Ovary (tissue), 10 donors: ENCODE measurements at places on chromosomes 4 and X. TPM values are rescaled to one million over a fixed set of nuclear protein-coding genes. Genes with fewer than 3 reads are reported as not detected.

DNA sequence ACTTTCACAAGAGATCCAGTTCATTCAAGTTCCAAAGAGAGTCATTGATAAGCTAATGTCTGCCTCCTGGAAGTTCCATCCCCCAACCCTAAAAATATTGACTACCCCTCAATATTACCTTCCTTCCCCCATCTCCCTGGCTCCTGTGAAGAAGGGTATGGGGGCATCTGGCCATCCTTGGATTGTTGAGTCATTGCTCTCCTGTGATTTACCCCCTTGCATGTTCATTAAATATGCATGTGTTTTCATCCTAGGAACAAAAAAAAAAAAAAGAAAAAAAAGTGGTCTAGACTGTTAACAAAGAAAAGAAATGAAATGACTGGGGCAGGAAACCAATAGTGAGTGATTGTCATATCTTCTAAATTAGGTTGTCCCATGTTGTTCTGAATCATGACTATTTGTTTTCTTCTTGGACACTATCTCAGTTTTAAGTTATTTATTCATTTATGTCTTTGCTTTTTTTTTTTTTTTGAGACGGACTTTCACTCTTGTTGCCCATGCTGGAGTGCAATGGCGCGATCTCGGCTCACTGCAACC is 51.9 kb upstream of the HUWE1 start:
- DNase-seq, result no peak

GRCh38 chrX:25536307-25536970 is 520.7 kb upstream of the ARX start:
- no peak for DNase-seq

Gene PDGFC
- total RNA-seq, result 36.2 TPM

- DNase-seq, result no peak
Measured at GRCh38 chr4:127623797-127624083, 9.0 kb upstream of the INTU start.

DNA sequence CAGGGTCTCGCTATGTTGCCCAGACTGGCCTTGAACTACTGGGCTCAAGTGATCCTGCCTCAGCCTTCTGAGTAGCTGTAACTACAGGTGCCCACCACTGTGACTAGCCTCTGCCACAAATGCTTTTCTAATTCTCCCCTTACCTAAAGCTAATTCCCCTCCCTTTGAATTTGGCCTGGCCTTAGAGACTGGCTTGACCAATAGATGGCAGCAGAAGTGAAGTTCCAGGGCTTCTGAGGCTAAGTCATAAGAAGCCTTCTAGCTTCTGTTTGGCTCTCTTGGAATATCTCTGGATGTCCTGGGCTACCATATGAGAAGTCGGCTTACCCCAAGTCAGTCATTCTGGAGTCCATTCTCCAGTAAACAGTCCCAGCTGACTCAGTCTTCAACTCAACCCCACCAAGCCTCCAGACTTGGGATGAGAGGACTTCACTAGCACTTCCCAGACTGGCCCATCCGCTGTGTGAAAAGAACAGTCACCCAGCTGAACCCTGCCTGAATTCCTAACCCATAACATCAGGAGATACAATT is 61.0 kb downstream of the HPRT1 start:
- DNase-seq, result no peak

GRCh38 chr4:135598151-135598550 is 1396.6 kb upstream of the PABPC4L start:
- no peak for DNase-seq

- DNase-seq, result no peak
Measured at GRCh38 chr4:124629681-124630080, 82.9 kb downstream of the ANKRD50 start.

DNA sequence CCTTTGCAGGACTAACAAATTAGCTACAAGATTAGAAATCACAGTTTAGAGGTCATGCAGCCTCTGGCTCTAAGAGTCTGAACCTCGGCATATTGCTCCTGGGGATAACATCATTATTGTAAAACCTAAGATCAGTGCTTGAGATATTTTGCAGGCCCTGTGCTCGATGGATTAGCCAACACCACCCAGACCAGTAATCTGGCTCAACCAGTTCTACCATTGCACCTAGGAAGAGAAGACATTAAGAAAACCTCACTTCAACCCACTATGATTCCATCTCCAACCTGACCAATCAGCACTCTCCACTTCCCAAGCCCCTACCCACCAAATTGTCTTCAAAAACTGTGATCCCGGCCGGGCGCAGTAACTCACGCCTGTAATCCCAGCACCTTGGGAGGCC is 43.6 kb downstream of the WFS1 start:
- no peak for DNase-seq

Gene UGT2B15
- not detected for total RNA-seq

- no peak for DNase-seq
Measured at GRCh38 chr4:8312976-8313375, 43.4 kb downstream of the HTRA3 start.

DNA sequence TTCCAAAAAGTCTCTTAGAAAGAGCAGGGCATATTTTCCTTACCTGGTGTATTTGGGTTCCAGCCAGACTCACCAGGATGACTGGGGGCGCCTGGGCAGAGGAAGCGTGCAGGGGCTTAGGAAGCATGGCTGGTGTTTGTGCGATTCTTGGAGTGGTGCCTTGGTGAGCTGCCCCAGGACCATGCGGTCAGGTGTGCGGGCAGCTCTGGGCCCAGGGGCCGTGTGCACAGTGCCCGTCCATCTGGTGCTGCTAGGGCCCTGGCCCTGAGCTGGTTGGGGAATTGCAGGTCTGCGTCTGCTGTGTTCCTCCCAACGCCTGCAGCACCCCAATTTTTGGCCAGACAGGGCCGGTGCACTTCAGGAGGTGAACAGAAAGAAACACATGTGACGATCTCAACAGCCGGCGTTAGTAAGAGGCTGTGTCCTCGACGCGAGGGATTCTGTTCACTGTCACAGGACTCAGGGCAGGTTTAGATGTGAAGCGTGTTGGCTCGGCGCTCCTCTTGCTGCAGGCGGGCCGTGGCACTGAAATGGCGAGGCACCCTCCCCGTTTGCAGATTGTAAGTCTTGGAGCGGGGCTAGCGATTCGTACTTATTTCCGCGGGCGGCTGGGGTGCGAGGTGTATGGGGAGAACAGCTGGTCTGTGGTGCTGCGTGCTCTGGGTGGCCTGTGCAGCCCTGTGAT is 15.2 kb downstream of the RGS12 start:
- DNase-seq, result peak; percentile 12

DNA sequence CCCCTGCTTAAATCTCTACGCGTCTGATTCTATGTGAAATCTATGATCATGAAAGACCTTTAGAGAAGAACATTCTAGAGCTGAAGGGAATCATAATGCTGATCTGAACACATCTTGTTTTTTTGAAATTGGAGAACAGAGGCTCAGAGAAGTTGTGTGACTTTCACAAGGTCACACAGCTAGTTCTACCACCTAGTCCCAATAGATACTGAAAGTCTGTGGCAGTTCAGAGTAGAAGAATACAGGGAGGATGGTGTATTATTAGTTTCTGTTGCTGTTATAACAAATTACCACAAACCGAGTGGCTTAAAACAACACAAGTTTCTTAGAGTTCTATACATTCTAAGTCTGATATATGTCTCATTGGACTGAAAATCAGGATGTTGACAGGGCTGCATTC is 14.5 kb downstream of the CYP2U1 start:
- no peak for DNase-seq

- no peak for DNase-seq
Measured at GRCh38 chr4:66252291-66252690, 582.0 kb upstream of the EPHA5 start.

- DNase-seq, result peak; percentile 28
Measured at GRCh38 chrX:47637546-47638195, 7.9 kb upstream of the CFP start.

DNA sequence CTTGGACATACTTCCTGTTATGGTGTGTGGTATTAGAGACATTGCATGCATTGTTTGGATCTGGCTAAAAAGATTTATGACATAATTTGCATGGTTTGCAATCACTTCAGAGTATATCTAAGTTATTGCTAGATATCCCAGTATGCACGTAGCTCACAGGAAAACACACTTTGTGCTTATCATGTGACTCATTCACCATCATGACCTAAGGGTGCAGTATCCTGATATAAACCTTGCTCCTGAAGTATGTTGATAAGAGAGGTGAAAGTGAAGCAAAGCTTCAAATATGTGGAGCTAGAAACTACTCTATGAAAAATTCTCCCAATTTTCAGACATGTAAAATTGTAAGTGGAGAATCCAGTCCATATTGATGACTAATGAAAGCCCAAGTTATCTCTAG is 46.9 kb upstream of the GRXCR1 start:
- no peak for DNase-seq

Gene TCEAL9
- 97.8 TPM for total RNA-seq

- no peak for DNase-seq
Measured at GRCh38 chrX:107834275-107835201, 8.9 kb downstream of the MID2 start.

DNA sequence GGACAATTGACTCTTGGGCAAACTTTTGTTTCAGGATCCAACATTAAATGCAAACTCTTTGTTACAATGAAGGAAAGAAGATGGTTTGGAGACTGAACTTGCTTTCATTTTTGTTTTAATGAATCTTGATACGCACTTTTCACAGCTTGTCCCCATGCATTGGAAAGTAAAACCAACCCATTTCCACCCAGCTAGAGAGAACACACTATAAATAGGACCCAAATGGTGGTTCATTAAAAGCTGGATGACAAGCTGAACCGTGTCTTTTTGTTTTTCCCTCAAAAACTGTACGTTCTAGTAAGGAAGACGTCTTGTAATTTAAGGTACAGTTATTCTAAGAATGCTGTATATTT is 95.3 kb upstream of the EGFL6 start:
- DNase-seq, result no peak

DNA sequence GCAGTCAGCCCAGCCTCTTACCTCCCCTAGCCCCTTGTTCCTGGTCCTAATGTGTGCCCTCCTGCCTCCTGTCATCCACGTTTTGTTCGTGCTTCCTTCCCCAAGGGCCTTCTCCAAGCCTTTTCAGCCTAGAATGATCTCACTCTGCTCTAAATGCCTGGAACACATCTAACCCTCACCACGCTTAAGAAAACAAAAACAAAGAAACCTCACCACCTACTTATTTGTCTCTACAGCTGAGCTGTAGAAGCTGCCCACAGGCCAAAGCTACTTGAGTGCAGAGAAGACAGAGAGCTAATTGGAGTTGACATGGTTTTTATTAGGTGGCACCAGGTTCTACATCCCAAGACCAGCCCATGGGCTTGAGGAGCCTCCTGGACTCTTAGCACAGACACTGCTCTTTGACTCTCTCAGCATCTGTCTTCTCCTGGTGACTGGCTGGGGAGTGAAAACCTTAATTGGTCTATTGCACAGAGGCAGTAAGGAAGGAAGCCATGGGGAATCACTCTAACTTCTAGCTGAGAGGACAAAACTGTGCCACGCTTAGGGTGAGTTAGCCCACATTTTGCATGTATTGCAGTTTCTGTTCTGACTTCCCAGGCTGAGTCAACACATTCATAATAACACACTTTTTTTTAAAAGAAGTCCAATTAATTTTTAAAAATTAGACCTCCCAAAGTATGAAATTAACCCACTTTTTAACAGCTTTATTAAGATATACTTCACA is 52.3 kb upstream of the PDK3 start:
- DNase-seq, result no peak

GRCh38 chr4:35464964-35465528 is 779.3 kb downstream of the ARAP2 start:
- DNase-seq, result no peak

GRCh38 chr4:119598521-119598920 is 30.1 kb downstream of the PDE5A start:
- no peak for DNase-seq

DNA sequence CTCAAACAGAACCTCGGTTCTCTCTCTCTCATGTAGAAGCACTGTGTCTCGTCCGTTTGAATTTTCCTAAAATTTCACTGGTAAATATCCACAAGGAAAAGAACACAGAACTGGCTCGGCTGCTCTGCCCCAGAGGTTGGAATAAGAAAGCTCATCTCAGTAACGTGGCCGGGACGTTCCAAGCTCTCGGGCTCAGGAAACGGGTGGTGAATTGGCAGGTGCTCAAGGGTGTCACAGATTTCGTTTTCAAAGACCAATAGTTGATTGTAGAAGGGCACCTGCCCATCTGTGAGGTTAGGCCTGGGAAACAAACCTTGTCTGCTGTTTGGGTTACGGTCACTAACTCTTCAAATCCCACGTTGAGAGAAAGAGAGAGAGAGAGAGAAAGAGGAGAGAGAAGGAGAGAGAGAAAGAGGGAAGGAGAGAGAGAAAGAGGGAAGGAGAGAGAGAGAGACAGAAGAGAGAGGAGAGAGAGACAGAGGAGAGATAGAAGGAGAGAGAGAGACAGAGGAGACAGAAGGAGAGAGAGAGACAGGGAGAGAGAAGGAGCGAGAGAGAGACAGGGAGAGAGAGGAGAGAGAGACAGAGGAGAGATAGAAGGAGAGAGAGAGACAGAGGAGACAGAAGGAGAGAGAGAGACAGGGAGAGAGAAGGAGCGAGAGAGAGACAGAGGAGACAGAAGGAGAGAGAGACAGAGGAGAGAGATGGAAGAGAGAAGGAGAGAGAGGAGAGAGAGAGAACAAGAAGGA is 106.6 kb downstream of the CRLF2 start:
- no peak for DNase-seq

Gene NPFFR2
- total RNA-seq, result not detected

Gene MAGEA4
- total RNA-seq, result not detected

- no peak for DNase-seq
Measured at GRCh38 chr4:143025081-143025704, 159.5 kb upstream of the USP38 start.

Gene PI4K2B
- total RNA-seq, result 9.2 TPM

- DNase-seq, result no peak
Measured at GRCh38 chrX:13419918-13420317, 100.1 kb upstream of the ATXN3L start.

- peak; percentile 10 for DNase-seq
Measured at GRCh38 chrX:110992611-110993010, 103.4 kb upstream of the PAK3 start.

DNA sequence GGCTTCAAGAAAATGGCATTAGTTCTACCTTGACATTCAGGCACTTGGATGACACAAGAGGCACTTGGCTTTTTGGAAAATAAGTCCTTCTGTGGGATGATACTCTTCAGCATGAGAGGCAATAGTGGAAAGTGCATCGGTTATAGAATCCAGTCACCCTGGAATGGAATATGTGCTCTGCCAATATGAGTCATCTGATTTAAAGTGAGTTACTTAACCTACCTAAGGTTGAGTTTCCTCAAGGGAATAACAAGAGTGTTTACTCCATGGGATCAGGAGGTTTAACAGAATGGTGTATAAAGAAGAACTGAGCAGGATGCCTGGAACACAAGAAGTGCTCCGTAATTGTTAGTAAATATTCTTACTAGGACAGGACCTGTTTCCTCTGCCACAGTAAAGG is 10.7 kb downstream of the SLC39A8 start:
- no peak for DNase-seq

GRCh38 chr4:236028-236427 is 69.2 kb downstream of the ZNF732 start:
- DNase-seq, result no peak
